ENCODE measurements at places on chromosomes 3 and 15.

- no peaks in the 10 kb centered on the region for H3K36me3 ChIP-seq
- H3K27ac ChIP-seq = no peak overlapping the region
- peak overlapping the region; percentile 64 for H3K4me3 ChIP-seq
- H3K4me1 ChIP-seq = no peaks in the 10 kb centered on the region
- DNase-seq = no peak
Observed at GRCh38 chr15:28886431-28887338, 911 bp downstream of the APBA2 start.

GRCh38 chr3:60025096-60026050 is 975.5 kb upstream of the CFAP20DC start:
- no peak overlapping the region for H3K4me3 ChIP-seq
- no peak overlapping the region for H3K27ac ChIP-seq
- H3K27me3 ChIP-seq = no peaks in the 10 kb centered on the region
- no peak for DNase-seq
- no peaks in the 10 kb centered on the region for H3K36me3 ChIP-seq

- H3K27me3 ChIP-seq = no peaks in the 10 kb centered on the region
- H3K36me3 ChIP-seq = no peaks in the 10 kb centered on the region
- no peak overlapping the region for H3K4me3 ChIP-seq
- H3K27ac ChIP-seq = no peak overlapping the region
- DNase-seq = no peak
Observed at GRCh38 chr15:66138892-66139590, 114.5 kb downstream of the MEGF11 start.

DNA sequence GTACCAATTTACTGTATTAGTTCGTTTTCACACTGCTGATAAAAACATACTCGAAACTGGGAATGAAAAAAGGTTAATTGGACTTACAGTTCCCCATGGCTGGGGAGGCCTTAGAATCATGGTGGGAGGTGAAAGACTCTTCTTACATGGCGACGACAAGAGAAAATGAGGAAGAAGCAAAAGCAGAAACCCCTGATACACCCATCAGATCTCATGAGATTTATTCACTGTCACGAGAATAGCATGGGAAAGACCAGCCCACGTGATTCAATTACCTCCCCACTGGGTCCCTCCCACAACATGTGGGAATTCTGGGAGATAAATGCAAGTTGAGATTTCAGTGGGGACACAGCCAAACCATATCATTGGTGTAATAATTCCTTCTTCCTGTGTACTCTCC is 69.6 kb downstream of the C3orf20 start:
- no peak overlapping the region for H3K27ac ChIP-seq
- no peak overlapping the region for H3K4me3 ChIP-seq
- no peaks in the 10 kb centered on the region for H3K4me1 ChIP-seq
- H3K36me3 ChIP-seq = no peaks in the 10 kb centered on the region

- 0 out of 2 replicates have a peak, but pooled peaks cover 3% of the 10 kb centered on the region for H3K27me3 ChIP-seq
- H3K27ac ChIP-seq = no peak overlapping the region
- no peaks in the 10 kb centered on the region for H3K36me3 ChIP-seq
- no peak overlapping the region for H3K4me3 ChIP-seq
- no peaks in the 10 kb centered on the region for H3K4me1 ChIP-seq
Observed at GRCh38 chr15:80310776-80311175, 58.8 kb upstream of the CTXND1 start.

Data from SJCRH30 (cell line).